ENCODE measurements at places on chromosomes 6 and 20.

DNA sequence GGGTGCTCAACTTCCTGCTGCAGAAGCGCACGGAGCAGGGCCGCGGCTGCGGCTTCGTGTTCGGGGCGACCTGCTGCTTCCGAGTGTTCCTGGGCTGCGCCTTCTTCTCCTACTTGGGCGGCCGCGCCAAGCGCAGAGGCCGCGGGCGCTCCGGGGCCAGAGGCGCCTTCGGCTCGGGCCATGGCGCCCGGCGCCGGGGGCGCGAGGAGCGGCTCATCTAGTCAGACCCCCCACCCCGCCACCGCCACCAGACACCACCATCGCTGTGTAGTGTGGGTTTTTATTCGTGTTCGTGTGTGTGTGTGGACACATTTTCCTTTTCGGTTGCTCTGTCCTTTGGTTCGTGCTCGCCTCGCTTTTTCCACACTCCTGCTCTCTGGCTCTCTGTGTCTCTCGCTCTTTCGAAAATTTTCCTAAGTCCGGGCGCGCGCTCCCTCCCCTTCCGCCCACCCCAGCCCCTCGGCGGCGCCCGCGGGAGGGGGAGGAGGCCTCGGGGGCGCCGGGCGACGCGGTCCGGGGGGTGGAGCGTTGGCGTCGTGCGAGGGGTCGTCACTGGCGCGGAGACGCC is 38.1 kb downstream of the GNAS start:
- peak; percentile 44 for DNase-seq

DNA sequence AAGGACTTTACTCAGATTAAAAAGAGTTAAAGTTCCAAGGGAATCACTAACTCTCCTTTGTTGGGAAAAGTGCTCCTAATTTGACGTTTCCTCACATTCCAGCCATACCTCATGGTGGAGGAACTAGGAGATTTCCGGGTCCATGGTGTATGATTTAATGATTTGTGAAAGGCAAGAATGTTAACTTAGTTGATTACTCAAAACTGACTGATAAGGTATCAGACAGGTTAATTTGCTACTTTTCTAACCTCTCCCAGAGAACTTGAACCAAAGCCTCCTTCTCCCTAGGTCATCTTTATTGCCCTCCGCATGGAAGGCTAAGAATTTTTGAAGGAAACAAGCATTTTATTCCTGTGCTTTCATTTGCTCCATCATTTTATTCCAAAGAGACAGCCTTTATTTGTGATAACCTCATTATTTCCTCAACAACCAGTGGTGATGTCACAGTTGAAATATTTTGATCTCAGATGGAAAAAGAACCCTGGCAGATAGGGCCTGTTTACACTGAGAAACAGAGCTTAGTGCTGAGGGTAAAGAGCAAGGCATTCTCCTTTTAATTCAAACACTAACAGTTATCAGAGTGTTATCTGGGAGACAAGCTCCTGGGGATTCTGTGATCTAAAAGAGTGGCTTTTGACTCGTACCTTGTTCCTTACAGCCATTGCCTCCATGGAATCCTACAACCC is 57.4 kb upstream of the BMP2 start:
- no peak for DNase-seq

GRCh38 chr6:13638626-13639025 is 23.5 kb downstream of the NOL7 start:
- DNase-seq = no peak

DNA sequence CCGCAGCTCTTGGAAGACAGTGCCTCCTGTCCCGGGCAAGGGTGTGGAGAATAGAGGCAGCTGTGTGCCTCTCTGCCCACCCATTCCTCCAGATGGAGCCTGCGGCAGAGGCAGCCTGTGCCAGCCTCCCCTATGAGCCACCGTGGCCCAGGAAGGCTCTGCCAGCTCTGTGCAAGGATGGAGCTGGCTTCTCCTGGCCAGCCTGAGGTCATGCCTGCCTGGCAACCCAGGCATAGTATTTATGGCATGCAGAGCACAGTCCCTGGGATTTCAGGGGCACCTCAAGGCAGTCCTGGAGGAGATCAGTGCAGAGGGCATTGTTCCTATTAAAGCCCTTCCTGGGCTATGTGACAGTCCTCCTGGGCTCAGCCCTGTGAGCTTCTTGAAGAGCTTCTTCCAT is 1.5 kb downstream of the EPB41L1 start:
- no peak for DNase-seq

DNA sequence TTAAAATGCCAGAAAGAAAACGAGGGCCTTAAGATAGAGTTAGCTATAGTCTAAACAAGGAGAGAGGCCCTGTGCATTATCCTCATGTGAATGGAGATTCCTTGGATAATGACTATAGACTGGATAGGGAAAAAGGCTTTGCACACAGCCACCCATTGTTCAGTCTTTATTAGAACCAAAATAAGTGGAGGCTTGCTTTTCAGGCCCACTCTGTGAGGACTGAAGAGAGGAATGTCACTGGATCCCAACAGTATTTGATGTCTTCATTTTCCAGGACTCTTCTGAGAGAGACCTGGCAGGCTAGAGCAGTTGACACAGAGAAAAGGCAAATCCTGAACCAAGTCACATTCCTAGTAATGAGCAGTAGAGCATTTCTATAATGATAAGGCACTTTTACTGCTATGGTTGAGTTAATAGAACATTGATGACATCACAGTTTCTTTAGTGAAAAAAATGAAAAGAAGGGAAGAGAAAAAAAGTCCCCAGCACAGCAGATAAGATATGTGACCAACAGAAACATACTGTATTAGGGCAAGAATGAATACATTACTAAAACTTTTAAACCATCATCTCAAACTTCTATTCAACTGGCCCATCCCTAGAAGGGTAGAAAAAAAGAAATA is 315.1 kb downstream of the EPHA7 start:
- DNase-seq = no peak

DNA sequence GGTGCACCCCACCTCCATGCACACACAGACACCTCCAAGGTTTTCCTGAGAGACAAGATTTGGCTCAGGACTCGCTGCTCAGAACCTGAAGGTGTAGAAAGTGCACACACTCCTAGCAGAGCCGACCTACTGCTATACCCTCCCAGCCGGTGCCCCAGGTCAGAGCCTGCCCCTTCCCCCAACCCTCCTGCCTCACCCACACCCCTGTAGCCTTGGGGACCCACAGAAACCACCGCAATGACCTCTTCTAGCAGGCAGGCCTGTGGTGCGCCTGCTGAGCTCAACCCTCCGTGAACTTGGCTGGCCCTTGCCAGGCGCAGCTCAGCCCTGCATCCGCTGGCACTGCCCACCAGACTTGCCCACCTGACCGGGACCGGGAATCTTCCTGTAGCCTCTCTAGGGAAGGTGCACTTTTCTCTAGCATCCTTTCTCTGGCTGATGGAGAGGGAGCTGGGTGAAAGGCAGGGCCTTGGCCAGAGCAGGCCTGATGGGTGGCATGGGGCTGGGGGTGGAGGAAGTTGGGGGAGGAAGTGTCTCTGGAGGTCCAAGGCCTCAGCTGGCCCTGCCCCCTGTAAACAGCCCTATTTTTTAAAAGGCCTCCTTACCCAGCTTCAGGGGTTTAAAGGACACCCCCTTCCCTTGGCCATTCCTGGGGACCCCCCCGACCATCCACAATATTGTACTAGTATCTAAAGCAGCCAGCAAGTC is 36.9 kb upstream of the SLCO4A1 start:
- no peak for DNase-seq

DNA sequence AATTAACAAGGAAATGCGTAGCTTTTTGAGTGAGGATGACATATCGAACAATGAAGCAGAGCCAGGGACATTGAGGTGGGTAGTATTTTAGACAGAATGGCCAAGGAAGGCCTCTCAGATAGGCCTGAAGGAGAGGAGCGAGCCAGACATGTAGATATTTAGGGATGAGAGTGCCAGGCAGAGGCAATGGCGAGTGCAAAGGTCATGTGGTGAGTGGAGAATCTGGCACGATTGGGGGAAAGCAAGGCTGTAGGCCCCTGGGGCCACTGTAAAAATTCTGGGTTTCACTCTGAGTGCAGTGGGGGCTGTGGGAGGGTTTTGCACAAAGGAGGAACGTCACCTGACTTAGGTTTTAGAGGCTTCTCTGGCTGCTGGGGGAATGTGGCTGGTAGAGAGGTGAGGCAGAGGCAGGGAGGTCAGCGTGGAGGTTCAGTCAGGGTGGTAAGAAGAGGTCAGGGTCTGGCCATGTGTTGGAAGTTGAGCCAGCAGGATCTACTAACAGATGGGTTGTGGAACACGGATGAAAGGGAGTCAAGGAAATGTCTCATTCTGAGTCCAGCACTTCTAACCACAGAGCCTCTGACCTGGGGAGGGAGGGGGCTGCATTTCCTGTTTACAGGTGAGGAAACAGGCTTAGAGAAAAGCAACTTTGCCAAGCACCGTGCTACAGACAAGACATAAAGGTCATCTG is 11.3 kb downstream of the SIRPA start:
- DNase-seq = no peak

DNA sequence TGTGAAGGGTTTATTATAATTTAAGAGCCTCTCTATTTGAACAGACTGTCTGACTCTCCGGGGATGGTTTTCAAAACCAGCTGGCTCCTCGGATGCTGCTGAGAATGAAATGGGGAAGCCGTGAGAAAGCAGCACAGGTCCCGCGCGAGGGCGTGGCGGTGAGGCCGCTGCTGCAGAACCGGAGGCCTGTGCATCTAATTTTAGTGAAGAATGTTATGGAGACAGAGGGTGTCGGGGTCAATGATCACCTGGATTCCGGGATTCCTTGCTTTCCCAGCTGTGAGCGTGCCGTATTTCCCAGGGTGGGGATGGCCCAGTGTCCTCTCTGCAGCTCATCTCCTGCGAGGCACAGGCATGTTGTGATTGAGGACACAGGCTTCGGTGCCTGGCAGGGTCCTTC is 348.0 kb downstream of the CDH4 start:
- DNase-seq = no peak

DNA sequence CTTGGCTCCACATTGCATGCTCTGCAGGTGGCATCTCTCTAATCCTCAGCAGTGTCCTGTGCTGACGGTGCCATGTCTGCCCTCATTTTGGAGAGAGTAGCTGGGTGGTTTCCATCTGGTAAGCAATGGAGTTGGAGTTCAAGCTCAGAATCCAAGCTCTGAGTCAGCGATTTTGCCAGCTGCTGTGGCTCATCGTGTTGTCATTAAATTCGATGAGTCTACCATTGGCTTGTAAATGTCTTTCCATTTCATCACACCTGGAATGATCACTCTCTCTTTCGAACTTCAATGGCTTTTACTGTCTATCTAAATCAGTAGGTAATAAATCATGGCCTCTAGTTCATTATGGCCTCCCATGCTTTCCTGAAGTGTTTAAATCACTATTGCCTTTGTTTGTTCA is 378.5 kb upstream of the TSHZ2 start:
- no peak for DNase-seq

GRCh38 chr6:157966589-157966977 is 15.1 kb upstream of the SYNJ2 start:
- DNase-seq = no peak

- DNase-seq = no peak
These were observed 9.4 kb downstream of the FOXP4 start for GRCh38 chr6:41555326-41556300.

GRCh38 chr20:14996883-14997672 is 659.7 kb upstream of the FLRT3 start:
- no peak for DNase-seq

DNA sequence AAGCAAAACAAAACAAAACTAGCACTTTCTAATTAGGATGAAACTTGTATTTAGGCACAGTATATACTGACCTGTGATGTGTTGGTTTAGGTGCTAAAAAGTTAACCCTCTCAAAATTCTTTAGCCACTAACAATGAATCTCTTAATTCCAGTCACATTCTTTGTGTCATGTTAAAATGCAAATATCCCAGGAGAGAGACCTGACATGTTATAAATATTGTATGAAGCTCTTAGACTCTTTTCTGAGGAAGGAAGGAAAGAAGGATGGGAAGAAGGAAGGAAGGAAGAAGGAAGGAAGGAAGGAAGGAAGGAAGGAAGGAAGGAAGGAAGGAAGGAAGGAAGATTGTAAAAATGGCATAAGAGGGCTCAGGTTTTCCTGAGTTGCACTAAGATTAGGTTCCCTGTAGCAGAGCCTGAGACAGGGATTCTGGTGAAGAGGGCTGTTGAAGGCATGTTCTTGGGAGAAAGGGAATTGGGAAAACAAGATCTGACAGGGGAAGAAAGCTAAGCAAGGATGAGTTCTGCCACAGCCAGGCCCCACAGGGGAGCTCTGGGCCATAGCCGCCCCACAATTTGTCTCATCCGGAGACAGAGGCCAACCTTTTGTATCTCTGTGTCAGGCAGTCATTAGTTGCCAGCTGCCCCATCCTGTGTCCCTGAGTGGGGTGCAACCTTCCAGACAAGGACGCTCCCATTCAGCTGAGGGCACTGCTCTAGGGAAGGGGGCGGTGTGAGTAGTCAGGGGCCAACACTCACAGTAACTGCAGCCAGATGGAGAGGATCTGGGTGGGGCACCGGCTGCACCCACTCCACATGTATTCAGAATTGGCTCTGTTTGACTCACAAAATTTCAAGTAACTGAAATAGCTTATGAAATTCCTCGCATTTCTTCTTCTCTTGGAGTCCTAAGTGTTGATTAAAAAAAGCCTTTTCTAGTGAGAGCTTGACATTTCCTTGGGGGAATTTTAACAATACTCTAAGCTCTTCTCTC is 189.3 kb upstream of the ARG1 start:
- no peak for DNase-seq

DNA sequence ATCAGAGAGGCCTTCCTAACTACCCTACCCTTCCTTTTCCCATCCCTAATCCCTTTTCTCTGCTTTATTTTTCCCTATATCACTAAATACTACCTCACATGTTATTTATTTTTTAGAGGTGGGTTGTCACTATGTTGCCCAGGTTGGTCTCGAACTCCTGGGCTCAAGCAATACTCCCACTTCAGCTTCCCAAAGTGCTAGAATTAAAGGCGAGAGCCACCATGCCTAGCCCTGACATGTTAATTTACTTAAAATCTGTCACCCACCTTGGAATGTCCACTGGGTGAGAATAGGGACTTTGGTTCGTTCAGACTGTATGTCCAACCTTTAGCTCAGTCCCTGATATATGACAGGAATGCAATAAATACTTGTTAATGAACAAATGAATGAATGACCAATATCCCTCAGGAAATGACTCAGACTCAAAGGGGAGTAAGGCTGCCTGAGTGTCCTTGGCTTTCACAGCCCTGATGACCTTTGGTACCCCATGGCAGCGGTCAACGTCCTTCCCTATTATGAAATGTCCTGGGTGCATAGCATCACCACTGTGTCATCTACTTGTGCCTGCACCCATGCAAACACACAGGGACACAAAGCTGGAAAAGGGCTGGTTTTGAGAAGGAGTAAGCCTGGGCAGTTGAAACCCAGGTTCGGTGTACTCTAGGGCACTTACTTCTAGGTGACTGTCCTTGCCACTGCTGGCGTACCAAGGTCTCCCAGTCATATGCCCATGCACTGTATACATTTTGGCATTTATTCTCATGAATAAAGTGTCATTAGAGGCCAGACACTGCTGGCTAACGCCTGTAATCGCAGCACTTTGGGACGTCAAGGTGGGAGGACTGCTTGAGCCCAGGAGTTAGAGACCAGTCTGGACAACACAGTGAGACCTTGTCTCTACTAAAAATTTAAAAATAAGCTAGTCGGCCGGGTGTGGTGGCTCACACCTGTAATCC is 26.5 kb downstream of the BCL2L1 start:
- DNase-seq = no peak

Data from activated CD4-positive, alpha-beta T cell treated with anti-CD3 and anti-CD28 coated beads, Interleukin-2, amount 50 U/mL, for 24 hours (primary cell).